ENCODE measurements at places on chromosomes 1 and 21. TPM values are rescaled to one million over a fixed set of nuclear protein-coding genes. Genes with fewer than 3 reads are reported as not detected.

DNA sequence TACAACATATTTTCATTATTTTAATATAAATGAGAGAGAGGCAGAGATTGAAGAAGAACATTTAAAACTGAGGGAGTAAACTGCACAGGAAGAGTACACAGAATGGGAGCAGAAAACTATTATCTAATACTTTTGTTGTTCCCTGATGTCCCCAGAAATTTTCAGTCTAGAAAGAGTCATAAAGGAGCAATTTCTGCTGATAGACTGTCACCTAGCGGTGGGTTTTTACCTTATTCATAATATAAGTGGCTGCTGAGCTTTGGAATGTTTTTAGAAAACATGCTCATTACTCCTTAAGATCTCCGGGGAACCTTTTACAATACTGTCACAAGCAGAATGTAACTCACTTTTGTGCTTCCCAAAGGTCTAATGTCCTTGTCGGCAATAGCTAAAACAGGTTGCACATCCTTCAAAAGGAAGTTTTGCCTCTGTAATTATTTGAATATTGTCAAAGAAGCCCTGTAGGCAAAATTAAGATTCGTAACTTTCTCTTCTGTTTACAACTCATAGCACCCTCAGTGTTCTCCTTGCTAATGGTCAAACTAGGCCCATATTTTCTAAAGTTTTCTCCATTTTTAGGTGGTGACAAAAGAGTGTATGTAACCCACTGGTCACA, 4.9 kb upstream of the NPL start:
- peak; percentile 70 for DNase-seq
- no peak overlapping the region for H3K27ac ChIP-seq
- no peaks in the 10 kb centered on the region for H3K36me3 ChIP-seq
- peaks cover 8% of the 10 kb centered on the region for H3K4me1 ChIP-seq
- no peaks in the 10 kb centered on the region for H3K27me3 ChIP-seq

GRCh38 chr1:30768830-30769718, 11.5 kb upstream of the LAPTM5 start:
- peak overlapping the region; percentile 98 for H3K27ac ChIP-seq
- H3K4me1 ChIP-seq = peaks cover 56% of the 10 kb centered on the region
- peak; percentile 100 for DNase-seq

GRCh38 chr1:7224644-7225043, 439.4 kb downstream of the CAMTA1 start:
- H3K36me3 ChIP-seq = no peaks in the 10 kb centered on the region
- H3K4me1 ChIP-seq = no peaks in the 10 kb centered on the region
- no peak overlapping the region for H3K27ac ChIP-seq
- DNase-seq = no peak
- H3K4me3 ChIP-seq = no peak overlapping the region

- H3K4me1 ChIP-seq = peaks cover 24% of the 10 kb centered on the region
- peaks cover 53% of the 10 kb centered on the region for H3K36me3 ChIP-seq
- no peaks in the 10 kb centered on the region for H3K27me3 ChIP-seq
- no peak overlapping the region for H3K27ac ChIP-seq
- no peak overlapping the region for H3K4me3 ChIP-seq
- DNase-seq = no peak
Observed at GRCh38 chr1:157136133-157136532, 2.1 kb downstream of the ETV3 start.

GRCh38 chr1:36352910-36353878, 29.7 kb upstream of the EVA1B start:
- DNase-seq = no peak
- peaks cover 12% of the 10 kb centered on the region for H3K4me1 ChIP-seq
- no peak overlapping the region for H3K27ac ChIP-seq
- H3K36me3 ChIP-seq = peaks cover 89% of the 10 kb centered on the region

GRCh38 chr1:167723707-167724323, 2.0 kb downstream of the MPZL1 start:
- peaks cover 27% of the 10 kb centered on the region for H3K4me1 ChIP-seq
- no peak for DNase-seq
- H3K36me3 ChIP-seq = peaks cover 10% of the 10 kb centered on the region
- H3K27me3 ChIP-seq = no peaks in the 10 kb centered on the region
- peak overlapping the region; percentile 1 for H3K27ac ChIP-seq

DNA sequence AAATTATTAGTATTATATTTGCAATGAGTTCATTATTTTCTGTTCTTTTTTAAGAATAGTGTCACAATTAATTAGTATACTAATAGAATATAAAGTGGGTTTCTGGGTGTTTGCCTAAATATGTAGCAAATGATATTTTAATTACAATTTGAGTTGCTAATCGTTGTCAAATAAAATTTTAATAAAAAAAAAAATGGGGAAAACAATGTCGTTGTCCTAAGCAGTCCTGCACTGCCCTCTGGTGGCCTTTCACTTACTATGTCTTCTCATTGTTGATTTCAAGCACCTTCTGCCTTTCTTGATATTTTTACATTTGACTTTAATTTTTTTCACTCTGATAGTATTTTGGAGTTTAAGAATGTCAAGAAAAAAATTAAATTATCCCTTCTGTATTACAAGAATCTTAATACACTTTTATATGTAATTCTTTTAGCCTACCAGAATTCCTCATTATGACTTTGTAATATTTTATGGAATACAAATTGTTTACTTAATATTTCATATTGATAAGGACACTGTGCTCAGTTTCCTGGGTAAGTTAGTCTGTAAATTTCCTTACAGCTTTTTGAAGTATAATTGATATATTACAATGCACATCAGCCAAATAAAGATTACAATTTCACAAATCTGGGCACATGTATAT, 104.5 kb upstream of the FMN2 start:
- no peak overlapping the region for H3K27ac ChIP-seq
- no peak overlapping the region for H3K4me3 ChIP-seq
- DNase-seq = peak; percentile 55
- no peaks in the 10 kb centered on the region for H3K36me3 ChIP-seq
- H3K4me1 ChIP-seq = no peaks in the 10 kb centered on the region

DNA sequence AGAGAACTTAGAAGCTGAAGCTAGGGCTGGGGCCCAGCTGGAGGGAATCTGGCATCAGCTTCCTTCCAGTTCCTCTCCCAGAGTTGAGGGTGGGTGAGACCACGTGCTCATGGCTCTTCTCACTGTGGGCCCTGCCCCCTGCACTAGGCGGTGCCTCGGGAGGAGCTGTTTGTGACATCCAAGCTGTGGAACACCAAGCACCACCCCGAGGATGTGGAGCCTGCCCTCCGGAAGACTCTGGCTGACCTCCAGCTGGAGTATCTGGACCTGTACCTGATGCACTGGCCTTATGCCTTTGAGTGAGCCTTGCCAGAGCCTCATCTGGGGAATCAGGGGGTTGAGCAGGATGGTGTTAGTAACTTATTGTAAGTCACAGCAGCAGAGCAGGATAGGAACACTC, 16.1 kb downstream of the AKR1A1 start:
- H3K4me3 ChIP-seq = no peak overlapping the region
- no peaks in the 10 kb centered on the region for H3K27me3 ChIP-seq
- H3K27ac ChIP-seq = no peak overlapping the region
- H3K4me1 ChIP-seq = peaks cover 7% of the 10 kb centered on the region
- DNase-seq = no peak

DNA sequence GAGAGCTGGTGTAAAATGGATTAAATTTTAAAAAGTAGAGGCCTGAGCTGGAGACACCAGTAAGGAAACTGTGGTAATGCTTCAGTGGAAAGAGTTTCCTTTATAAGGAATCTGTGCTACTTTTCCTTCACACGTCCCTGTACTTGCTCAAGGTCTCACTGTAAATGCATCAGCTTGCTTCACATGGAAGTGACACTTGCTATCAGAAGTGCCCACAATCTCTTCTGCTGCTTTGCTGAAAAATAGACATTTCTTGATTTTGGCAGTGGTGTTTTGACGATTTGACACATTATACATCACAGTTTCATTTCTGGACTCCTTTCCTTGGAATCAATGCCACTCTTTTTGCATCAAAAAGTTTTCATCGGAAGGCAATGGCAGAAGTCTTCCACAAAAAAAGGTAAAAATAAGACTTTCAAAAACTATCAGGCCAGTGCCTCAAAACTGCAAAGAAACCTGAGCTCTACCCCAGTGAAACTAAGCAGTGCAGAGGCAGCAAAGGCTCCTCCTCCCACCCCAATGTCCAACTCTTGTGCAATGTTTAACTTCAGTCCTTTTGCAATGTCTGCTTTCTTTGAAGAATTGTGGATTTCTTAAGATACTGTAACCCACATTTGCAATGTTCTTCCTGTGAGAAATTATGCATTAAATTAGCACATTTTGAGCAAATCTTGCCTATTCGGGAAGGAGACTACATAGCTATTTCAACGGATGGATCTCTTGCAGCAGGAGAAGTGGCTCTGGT, 18.4 kb upstream of the TSPAN2 start:
- H3K4me3 ChIP-seq = no peak overlapping the region
- H3K27me3 ChIP-seq = peaks cover 9% of the 10 kb centered on the region
- no peaks in the 10 kb centered on the region for H3K4me1 ChIP-seq
- H3K27ac ChIP-seq = no peak overlapping the region

DNA sequence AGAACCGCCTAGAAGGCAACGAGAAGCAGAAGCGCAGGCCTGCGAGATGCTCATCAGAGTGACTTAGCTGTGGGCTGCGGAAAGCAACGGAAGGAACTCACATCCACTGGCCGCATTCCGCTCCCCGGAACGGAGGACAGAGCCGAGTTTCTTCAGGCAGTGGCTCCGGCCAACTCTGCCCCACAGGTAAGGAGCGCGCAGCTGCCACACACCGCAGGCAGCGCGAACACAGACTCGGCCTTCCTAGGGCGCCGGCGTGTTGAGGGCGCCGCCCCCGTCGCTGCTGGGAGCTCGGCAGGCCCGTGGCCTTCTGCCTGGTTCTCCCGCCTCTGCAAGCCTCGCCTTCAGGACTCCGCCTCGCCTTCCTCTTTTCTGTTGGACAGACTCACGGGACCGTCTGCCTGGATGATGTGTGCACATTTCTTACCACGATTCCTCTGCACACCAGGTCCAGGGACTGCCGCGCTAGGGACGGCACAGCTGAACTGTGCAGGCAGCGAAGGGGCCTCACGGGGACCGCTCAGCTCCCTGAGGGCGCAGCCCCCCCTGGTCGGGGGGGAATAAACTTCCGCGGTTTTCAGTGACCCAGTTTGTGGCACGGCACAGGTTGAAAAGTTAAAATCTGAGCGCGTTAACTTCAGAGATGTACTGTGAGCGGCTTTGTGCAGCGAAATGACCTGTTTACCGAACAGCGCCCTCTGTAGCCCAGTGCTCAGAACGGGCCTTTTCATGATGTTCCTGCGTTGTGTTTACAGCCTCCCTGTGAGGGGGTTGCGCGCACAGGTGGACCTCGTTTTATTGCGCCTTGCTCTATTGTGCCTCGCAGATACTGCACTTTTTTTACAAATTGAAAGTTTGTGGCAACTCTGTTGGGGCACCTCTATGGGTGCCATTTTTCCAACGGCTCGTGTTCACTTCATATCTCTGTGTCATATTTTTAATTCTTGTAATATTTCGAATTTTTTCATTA, 15.8 kb downstream of the TCP10L start:
- peaks cover 20% of the 10 kb centered on the region for H3K4me1 ChIP-seq
- peak; percentile 77 for DNase-seq
- peak overlapping the region; percentile 42 for H3K27ac ChIP-seq
- H3K4me3 ChIP-seq = peak overlapping the region; percentile 56

The FAM131C gene
- total RNA-seq = 0.16 TPM

The ALG14 gene
- total RNA-seq = 8.6 TPM

The ECE1 gene
- total RNA-seq = 31.6 TPM

The ERICH3 gene
- not detected for total RNA-seq

The CFHR1 gene
- not detected for total RNA-seq
